ENCODE measurements at places on chromosomes 12 and 14.

- no peak for DNase-seq
Observed at GRCh38 chr12:67649261-67649569, 670 bp downstream of the DYRK2 start.

- DNase-seq, result no peak
Observed at GRCh38 chr12:18965203-18965602, 164.3 kb upstream of the PLEKHA5 start.

DNA sequence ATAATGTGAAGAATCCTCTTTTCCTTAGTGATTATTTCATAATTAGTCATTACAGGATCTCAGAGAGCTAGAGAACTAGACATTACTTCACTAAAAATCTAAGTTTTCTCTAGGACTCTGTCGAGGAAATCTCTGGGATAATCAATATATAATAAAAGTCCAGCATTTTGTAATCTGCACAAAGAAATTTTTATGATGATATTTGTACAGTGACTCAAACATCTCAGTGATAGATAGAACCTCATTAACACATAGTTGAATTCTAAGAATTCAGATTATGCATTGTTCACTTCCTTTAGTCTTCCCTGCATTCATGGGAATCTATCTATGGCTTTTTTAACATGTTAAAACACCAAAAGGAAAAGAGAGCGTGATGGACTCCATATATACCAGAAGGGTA lies 11.0 kb downstream of the ITPR2 start:
- DNase-seq, result no peak

DNA sequence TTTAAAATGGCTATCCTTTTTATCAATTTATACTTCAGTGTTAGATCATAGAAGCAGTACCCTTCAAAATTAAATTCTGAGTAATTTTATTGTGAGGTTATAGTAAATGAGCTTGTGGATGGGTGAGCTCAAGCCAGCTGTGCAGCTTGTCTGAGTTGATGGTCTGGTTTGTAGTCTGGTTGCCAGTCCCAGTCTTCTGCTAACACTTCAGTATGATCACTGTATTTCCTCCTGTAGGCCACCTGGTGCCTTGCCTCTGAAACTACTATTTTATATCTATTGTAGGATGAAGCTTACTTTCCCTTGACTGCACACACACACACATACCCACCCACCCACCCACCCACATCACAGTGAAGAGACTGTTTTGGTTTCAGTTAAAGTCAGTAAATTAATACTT lies 496.4 kb downstream of the PCNX1 start:
- DNase-seq, result no peak

DNA sequence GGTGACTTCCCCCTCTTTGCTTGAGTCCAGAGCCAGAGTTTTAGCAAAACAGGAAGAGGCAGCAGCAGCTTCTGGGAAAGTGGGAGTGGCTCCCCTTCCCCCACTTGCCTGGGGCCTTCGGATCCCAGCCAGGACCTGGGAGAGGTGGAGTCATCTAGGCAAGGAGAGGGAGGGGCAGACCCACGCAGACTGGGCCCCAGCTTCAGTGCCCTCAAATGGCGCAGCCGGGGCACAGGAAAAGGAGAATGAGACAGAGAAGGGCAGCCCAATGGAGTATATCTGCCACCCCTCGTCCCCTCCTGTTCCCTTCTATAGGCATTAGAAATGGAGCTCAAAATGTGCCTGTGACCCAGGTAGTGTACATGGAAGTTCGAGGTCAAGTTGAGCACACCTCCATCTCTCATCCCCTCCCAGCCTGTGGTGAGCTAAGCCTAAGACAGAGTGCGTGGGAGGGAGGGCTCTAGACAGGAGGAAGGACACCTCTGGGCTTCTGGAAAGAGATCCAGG lies 9.3 kb upstream of the HDAC7 start:
- no peak for DNase-seq

GRCh38 chr12:116295327-116296263 lies 18.1 kb upstream of the MED13L start:
- no peak for DNase-seq

DNA sequence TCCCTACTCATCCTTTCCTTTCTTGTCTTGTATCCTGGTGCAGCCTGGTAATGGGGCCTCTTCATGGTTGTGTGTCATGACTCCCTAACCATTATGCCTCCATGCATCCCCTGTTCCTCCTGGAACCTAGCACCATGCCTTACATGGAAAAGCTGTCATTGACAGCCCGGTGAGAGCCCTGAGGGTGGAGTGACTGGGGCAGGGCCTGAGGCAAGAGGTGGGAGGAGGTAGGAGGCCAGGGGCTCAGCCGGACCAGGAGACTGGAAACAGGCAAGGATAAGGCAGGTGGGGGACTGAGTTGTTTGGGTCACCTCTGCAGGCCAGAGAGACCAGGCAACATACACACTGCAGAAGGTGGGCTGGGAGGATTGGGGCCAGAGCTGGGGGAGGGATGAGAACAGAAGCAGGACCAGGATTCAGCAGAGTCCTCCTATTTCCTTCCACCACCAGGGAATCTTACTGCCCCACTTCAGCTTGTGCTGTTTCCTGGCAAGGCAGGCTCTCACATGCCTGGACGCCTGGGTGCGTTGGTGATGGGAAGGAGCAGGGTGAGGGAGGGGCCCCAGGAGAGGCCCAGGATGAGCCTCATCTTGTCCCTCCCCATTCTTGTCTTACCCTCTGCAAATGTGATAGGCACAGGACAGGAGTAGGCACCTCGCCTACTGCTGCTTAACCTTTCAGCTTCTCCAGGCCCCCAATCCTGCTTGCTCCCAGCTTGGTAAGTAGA lies at the start of gene LTB4R2:
Gene LTB4R2 (plus strand): TSS at position 603 of the 727 bp plus-strand sequence. CDS start 525 bp downstream, outside the sequence.
- no peak for DNase-seq

DNA sequence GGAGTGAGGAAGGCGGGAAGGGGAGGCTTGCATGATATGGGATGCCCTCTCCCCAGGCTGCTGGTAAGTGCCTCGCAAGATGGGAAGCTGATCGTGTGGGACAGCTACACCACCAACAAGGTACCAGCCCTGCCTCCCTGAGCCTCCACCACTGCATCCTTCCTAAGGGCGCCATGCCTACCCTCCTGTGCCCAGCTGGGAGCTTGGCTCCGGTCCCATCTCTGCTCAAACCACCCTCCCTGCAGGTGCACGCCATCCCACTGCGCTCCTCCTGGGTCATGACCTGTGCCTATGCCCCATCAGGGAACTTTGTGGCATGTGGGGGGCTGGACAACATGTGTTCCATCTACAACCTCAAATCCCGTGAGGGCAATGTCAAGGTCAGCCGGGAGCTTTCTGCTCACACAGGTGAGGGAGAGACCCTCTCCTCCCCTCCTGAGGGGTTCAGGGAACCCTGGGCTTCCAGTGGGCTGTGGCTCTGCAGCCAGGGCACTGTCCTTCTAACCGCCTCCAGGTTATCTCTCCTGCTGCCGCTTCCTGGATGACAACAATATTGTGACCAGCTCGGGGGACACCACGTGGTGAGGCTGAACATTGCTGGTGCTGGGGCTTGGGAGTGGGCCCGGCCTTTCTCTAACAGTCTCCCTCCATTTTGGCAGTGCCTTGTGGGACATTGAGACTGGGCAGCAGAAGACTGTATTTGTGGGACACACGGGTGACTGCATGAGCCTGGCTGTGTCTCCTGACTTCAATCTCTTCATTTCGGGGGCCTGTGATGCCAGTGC lies 2.6 kb downstream of the GNB3 start:
- no peak for DNase-seq

DNA sequence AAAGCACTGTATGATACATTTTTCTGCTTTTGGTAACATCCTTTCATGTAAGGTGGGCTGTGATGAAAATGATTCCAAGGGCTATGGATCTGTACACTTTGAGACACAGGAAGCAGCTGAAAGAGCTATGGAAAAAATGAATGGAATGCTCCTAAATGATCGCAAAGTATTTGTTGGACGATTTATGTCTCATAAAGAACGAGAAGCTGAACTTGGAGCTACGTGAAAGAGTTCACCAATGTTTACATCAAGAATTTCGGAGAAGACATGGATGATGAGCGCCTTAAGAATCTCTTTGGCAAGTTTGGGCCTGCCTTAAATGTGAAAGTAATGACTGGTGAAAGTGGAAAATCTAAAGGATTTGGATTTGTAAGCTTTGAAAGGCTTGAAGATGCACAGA lies 22.1 kb upstream of the SRGAP1 start:
- no peak for DNase-seq

GRCh38 chr14:59126714-59127436 lies 61.6 kb upstream of the DAAM1 start:
- no peak for DNase-seq

DNA sequence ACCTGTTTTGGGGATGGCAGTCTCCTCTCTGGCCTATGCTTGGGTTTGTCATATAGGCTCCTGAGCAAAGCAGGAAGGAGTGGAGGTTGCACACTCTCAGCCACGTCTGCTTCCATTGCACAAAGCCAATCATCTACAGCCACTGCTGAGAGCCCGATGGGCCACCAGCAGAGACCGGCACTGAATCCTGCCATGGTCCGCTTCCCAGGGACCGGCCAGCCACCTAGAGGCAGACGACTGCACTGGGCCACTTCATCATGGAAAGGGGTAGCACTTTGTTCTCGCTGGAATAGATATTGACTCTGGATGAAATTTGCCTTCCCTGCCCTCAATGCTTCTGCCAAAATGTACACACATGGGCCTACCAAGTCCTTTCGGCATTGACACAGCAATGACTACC lies 22.3 kb downstream of the DLK1 start:
- no peak for DNase-seq

DNA sequence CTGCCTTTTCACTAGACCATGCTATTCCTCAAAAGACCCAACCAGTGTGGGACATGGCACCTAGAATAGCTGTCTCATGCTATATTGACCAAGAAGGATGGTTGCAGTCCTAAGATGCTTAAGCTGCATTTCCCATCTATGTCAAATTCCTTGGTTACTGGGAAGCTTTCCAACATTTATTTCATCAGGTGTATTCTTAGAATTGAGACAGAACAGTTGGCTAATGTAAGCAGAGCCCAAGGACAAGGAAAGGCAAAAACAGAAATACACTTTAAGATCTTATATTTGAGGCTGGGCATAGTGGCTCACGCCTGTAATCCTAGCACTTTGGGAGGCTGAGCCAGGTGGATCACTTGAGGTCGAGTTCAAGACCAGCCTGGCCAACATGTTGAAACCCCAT lies 24.7 kb downstream of the ARG2 start:
- no peak for DNase-seq

- no peak for DNase-seq
Observed at GRCh38 chr12:63977441-63977840, 132.9 kb downstream of the SRGAP1 start.

DNA sequence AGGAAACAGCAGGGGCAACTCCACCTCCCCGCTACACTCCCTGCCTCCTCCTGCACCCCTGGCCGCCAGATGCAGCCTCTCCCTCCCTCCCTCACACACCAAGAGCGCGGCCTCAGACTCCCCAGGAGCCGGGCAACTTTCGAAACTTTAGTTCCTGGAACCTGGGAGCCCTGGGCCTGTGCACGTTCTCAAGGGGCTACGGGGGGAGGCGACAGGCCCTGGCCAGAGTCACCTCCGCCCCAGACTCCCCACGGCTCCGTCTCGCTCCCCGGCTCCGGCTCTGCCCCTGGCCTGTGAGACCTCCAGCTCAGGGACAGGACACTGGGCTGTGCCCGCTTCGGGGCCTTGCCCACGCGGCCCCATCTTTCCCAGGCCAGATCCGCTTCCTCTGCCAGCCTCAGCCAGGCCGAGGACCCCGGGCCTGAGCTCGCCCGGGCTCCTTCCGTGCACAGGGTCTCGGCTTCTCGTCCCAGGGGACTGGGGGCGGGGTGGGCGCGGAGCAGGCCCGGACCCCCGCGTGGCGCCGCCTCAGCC lies 5.5 kb downstream of the AMN start:
- no peak for DNase-seq

DNA sequence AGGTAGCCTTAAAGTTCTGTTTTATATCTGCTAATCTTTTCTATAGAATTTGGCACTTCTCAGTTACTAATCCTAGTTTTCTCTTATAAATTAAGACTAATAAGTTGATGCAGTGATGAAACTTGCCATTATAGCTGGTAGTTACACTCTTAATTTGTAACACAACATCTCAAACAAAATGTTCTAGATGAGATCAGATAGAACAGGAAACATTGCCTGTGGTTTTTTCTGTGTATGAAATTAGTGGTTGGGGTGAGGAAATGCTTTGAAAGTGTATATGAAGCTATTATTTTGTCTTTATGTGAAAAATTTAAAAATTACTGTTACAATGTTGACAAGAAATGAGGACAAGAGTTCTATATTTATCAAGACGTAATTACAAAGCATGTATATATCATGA lies 91.9 kb downstream of the PCNX1 start:
- no peak for DNase-seq

DNA sequence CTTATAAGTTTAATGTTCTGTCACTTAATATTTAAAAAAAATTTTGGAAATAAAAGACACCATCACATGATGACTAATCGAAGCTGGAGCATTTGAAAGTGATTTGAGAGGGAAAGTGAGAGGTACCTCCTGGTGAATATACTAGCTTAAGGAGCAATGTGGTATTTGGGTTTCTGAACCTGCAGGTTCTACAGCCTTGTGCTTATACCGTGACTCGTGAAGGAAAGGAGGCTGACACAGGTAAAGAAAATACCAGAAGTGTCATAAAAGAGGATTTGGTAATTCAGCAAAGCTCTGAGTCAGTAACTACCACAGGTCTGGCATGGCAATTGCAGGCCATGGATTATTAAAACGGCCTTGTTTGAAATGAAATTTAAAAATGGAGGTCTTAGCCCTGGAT lies 151.0 kb downstream of the SLC38A4 start:
- DNase-seq, result no peak

DNA sequence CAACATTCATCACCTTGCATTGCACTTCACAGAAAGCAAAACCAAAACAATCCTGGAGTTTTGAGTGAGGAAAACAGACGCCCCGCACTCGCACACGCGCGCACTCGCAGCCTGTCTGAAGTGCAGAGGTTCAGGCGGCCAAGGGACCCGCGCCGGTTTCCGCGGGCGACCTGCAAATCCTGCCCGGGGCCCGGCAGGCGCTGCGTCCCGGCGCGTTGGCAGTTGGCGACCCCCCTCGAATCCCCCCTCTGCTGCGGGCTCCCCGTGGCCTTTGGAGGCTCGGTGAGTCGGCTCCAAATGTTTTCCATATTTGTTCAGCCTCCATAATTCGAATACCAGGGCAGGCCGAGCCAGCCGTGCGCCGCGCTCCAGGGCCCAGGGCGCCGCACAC lies at the start of gene SSPN:
Gene SSPN (plus strand): TSS at position 324 of the 391 bp plus-strand sequence. CDS start 100 bp downstream, outside the sequence.
- no peak for DNase-seq

DNA sequence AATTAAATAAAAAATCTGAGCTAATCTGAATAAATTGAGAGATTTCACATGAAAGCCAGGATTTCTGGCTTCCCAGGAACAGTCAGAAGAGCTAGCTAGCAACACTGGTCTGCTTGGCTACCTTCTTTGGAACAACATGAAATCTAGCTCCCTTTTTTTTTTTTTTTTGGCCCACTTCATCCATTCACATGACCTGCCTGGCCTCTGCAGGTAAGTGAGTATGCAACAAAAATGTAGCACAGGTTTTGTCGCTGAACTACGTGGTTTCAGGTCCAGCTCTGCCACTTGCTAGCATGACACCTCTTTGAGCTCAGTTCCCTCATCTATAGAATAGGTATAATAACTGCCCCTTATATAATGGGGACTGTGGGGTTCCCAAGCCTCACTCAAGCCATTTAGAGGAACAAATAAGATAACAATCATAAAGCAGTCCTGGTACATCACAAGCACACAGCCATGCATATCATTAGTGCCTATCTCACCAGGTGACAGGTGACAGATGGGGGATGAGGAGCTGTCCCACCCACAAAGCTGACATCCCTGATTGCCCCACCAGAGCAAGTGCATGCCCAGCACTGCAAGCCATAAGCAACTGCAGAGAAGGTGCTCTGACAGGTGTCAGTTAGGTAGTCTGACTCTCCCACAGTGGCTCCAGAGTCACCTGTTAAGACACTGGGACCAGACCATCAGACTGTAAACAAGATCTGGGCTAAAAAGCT lies 25.6 kb downstream of the PXN start:
- DNase-seq, result no peak

Data from stimulated activated CD8-positive, alpha-beta memory T cell treated with anti-CD3 and anti-CD28 coated beads, Interleukin-7, amount 100 ng/mL, for 1 hour (primary cell).